Tongue (tissue), 3 donors: ENCODE measurements at places on chromosomes 7 and 10. TPM values are rescaled to one million over a fixed set of nuclear protein-coding genes. Genes with fewer than 3 reads are reported as not detected.

DNA sequence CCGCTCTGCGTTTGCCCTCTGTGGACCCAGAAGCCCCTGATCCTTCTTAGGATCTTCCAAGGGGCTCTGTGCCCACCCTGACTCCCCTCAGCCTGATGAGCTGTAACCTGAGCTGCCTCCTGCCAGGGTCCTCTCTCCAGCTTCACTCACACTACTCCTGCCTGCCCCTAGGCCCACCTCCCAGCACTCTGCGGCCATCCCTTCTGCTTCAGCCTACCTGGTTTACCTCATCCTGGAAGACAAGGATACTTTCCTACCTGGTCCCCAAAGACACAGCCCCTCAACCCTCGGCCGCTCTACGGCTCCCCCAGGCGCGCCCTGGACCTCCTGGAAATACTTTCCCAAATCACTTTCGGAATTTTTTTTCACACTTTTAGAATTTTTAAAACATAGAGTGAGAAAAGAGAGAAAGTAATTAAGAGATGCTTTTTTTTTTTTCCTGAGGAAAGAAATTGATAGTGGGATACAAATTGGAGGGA, 6.4 kb upstream of the ZNF862 start:
- DNase-seq = no peak

The VPS37D gene
- total RNA-seq = 4.2 TPM

GRCh38 chr7:66099551-66100407, 14.9 kb upstream of the CRCP start:
- peak; percentile 77 for DNase-seq

GRCh38 chr7:92678291-92678920, 88.2 kb upstream of the FAM133B start:
- no peak for DNase-seq

- DNase-seq = no peak
These were observed 174.6 kb downstream of the FRMD4A start for GRCh38 chr10:14156104-14156503.

GRCh38 chr10:75404815-75405597, 3.4 kb upstream of the ZNF503 start:
- peak; percentile 65 for DNase-seq

The DNAJB6 gene
- 147 TPM for total RNA-seq

GRCh38 chr10:86151613-86152012, 215.0 kb downstream of the GRID1 start:
- DNase-seq = no peak

DNA sequence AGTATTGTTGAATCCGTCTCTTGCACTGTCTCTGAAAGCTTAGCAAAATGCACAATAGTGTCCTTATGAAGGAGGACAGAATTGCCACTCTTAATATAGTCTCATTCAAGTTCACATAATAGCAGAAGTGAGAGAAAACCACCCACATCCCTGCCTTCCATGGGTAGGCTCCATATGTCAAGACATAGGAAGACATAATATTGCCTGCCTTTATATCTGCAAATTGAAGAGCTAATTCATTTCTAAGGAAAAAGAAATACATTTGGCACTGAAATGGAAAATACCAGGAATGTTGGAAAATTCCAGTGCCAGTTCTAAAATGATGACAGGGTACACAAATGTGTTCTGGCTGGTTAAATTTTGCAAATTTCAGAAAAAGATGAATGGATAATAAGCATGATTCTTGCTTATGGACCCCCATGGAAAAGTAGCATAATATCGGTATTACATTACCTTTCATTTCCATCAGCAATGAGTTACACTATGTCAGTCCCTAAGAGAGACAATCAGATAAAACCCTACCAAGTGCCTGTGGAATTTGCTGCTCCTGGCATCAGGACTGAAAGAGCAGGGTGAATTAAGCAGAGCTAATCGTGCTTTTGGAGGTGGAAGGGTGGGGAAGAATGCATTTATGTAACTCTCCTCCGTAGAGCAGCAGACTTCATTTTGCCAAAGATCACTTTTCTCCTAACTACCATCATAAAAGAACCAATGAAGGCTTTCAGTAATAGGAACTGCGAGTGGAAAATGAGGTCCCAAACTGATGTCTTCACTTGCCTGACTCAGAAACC, 312.6 kb downstream of the FGFR2 start:
- DNase-seq = no peak

The NUTM2A gene
- 2.1 TPM for total RNA-seq

The EMX2 gene
- 1.9 TPM for total RNA-seq

- no peak for DNase-seq
These were observed 42.4 kb upstream of the PHYHIPL start for GRCh38 chr10:59133841-59134593.

The ITGB1 gene
- total RNA-seq = 671 TPM

The TSPAN15 gene
- 64.6 TPM for total RNA-seq

DNA sequence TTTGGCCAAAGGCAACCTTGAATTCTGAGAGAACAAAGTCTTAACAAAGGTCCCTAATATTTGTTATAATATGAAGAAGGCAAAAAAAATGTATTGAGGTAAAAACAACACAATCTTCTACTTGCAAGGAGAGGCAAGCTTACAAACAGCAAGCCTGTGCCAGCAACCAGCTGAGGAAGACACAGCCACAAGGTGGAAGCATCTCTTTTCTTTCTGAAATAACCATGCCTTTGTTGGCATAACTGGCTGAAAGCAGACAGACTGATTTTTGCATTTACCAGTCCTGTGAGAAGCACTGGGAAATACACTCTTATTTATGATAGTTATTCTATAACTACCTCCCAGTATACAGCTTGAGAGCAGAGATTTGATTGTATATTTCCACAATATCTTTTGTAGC, 292.0 kb downstream of the PHTF2 start:
- DNase-seq = peak; percentile 21

DNA sequence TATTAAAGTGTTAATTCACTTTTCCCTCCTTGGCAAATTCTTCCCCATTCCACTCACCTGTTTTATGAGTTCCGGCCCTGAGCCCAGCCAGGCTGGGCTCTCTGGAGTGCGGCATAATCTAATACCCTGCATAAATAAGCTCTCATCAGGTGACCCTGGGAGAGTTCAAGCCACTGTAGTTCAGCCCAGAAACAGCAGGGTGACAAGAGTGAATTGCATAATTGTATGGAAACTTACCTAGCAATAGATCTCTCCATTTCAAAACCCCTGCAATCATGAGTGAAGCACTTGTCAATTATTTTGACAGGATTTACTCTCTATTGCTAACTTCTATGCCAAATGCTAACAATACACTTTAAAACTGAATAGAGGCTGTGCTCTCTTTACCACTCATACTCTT, 94.7 kb downstream of the OSBPL3 start:
- no peak for DNase-seq

The MRLN gene
- total RNA-seq = 120 TPM

The CCDC201 gene
- not detected for total RNA-seq

DNA sequence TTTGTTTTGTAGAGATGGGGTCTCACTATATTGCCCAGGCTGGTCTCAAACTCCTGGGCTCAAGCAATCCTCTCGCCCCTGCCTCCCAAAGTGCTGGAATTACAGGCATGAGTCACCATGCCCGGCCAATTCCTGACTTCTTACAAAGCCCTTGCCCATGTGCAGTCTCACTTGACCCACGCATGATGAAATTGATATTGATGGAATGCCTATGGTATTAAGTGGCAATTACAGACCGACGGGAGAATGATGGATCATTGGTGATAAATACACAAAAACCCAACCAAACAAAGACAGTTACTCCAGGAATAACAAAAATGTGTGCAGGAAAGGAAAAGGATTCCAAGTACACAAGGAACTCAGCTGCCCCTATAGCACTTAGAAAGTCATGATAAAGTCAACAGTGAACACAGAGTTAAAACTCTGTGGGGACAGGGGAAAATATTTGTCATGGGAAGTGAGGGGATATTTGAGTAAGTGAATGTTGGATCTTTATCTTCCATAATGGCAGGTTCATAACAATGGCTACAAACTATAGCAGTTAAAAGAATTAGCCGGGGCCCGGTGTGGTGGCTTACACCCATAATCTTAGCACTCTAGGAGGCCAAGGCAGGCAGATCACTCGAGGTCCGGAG, 21.6 kb downstream of the HIP1 start:
- no peak for DNase-seq

DNA sequence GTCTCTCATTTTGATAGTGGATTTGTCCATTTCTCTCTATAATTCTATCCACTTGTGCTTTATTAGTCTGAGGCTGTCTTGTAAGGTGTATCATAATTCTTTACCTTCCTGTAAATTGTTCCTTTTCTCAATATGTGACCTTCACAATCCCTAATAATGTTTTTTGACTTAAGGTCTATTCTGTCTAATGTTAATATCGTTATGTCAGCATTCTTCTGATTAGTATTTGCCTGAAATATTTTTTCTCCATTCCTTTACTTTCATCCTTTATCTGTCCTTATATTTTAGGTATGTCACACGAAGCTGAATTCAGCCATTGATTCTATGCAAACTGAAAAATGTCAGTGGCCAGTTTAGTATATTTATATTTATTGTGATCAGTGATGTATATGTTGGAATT, 99.8 kb downstream of the HBP1 start:
- DNase-seq = no peak

- peak; percentile 48 for DNase-seq
These were observed 124.5 kb downstream of the TMEM178B start for GRCh38 chr7:141198194-141198958.
